NCI-H460 (cell line): ENCODE measurements at places on chromosomes 3 and 15.

- DNase-seq, result no peak
Measured at GRCh38 chr15:64110950-64111678, 15.3 kb downstream of the SNX1 start.

GRCh38 chr3:132660811-132661070, 612 bp downstream of the UBA5 start:
- DNase-seq, result no peak

DNA sequence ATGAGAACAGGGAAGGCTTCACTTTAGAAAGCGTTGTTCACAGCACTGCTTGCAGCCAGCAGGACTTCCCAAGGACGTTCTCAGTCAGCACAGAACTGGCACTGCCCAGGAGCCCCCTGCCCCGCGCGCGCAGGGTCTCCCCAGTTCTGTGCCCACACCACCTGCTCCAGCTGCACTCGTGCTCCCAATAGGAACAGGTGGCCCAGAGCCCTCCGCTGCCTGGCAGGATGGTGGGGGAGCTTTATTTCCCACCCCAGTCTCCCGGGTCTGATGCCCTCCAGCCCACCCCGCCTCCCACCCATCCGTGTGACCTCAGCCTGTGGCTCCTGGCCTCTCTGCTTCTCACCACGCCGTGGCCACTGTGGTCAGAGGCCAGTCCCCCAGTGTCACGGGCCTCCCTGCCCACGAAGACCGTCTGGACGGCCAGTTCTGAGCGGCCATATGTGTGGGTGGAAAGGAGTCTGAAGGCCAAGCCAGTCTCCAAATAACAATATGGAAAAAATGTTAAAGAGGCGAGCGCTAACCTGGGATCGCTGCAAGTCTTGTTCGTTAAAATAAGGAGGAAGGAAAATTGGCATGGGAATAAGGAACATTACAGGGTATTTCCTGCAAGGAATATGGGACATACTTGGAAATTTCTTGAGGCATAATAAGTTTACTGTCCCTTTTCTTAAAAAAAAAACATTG, 54.6 kb upstream of the PCSK6 start:
- DNase-seq, result no peak

DNA sequence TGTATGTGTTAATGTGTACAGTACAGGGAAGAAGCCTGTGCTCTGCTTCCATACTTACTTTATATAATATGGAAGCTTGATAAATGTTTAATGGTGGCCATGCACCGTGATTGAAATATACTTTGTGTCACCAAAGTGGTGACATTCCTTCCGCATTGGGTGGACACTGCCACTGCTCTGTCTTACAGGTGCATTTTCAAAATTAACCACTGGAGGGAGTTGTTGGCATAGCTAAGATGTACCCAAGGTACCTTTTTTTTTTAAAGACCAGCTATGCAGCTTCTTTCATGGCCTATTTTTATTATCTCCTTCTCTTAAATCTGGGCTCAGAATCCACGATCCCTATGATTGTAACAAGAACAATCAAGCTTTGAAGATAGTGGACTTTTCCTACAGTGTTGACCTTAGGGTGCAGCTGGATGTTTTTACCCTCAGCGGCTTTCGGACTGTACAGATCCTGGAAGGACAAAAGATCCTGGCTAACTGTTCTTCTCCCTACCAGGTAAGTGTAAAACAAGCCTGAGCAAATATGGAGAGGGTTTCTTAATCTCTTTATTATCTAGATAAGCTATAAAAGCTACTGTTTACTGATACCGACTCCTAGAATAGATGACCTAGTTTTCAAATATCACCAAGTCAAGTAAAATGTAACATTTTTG, 21.6 kb upstream of the PAK6 start:
- peak; percentile 73 for DNase-seq

DNA sequence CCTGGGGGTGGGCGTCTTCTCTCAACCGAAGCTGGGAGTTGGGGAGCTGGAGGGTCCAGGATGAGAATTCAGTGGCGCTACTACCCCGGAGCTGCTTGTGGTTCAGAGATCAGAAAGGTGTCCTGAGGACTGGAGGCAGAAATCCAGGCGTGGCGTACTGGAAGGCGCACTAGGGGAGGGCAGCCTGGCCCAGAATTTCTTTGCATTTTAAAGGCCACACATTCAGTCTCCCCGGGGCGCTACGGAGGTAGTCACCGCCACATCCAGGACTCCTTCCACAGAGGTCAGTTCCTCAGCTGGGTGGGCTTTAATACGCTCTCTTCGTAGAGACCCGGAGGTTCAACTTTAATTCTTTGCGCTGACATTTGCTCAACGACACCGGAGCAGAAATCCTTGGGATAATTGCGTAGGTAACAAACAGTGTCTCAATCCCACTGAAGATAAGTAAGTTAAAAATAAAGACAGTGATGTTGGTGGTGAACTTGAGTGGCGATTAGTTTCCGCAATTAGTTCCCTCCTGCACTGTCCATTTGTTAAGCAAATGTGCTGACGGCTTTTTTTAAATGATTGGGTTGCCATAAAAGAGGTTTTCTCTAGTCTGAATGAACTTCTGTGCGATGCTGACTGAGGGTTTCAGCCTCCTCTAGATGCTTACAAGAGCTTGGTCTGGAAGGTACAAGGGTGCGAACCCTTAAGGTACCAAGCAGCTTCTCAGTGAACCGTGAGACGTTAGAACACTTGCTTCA, 535 bp downstream of the MCTP2 start:
- DNase-seq, result no peak

GRCh38 chr15:99441444-99441800, 124.4 kb upstream of the MEF2A start:
- no peak for DNase-seq

- DNase-seq, result no peak
Measured at GRCh38 chr3:133464573-133464972, 64.7 kb downstream of the BFSP2 start.

- DNase-seq, result no peak
Measured at GRCh38 chr15:52258461-52258860, 37.1 kb downstream of the MYO5C start.

DNA sequence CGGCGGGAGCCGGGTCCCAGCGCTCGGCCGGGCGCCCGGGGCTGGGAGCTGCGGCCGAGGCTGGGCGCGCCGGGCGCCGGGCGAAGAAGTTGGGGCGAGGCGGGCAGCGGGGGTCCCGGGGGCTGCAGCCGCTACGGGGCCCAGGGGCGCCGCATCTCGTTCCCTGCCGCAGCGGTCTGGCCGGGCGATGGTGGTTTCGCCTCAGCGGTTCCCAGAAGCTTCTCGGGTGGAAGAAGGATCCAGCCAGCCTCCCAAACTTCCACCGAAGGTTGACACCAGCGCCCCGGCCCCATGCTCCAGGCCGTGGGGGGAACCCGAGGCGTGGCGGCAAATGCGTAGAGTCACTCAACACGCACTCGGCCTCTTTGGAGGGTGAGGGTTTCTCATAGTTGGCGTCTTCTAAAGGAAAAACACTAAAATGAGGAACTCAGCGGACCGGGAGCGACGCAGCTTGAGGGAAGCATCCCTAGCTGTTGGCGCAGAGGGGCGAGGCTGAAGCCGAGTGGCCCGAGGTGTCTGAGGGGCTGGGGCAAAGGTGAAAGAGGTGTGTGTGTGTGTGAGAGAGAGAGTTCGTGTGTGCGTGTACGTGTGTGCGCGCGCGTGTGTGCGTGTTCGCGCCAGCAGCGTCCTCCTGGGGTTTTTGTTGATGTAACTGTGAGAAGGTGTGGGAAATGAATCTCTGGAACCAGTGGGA, 940 bp downstream of the BOC start:
- DNase-seq, result no peak

- no peak for DNase-seq
Measured at GRCh38 chr3:138511945-138512344, 77.5 kb downstream of the ESYT3 start.

GRCh38 chr3:6250167-6250566, 610.7 kb upstream of the GRM7 start:
- no peak for DNase-seq

DNA sequence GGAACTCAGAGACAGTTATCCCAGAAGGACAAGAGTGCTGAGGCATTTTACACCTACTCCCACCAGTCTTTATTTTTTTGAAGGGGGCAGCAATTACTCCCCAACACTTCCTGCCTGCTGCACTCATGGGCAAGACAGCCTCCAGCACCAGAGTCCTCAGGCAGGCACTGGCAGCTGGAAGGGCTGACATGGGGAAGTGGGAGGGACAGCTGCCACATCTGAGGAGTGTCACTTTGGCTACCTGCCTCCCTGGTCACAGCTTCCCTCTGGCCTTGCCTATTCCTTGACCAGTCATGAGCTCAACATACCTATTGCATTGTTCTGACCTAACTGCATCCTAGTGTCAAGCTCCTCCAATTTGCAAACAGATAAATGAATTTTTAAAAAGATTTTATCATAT, 10.2 kb upstream of the LACTB start:
- no peak for DNase-seq

DNA sequence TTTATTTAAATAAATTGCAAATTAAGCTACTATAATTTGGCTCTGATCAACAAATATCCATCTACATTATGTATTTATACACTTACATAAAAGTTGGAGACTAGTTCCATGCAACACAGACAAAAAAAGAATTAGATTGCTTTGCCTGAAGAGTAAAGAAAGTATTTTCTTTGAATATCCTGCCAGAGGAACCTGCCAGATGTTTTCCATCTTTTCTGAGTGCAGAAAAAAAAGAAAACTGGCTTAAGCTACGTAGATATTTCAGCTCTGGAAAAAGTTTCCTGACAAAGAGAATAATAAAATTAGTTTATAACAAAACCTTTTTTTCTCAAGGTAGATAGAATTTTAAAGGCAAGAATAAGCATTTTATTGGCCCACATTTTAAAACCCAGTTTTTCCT, 607.5 kb upstream of the NAALADL2 start:
- no peak for DNase-seq

DNA sequence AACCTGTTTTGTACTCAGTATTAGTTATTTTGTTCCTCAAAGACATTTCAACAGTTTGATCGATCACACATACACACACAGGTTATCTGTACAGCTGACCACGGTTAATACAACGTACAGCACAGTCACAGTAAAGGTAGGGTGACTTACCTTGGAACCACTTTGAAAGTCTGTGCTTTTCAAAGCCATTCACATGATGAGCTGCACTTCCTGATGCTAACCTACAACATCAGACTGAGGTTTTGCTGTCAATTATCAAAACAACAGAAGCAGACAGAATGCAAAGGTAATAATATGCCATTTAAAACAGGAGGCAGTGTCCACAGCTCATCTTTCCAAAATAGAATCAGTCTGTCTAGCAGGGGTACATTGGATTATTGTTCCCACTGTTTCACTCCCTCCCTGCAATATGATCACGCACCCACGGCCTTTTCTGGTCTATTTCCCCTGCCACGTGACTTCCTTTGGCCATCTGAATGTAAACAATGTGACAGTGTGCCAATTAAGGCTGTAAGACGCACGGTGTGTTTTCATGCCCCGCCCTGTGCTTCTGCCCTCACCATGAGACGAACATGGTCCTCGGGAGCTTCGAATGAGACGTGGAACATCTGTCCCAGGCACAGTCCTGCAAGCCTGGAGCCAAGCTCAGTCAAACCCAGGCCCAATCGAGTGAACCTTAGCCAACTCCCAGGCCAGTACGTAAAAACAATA, 102.4 kb downstream of the FMN1 start:
- DNase-seq, result no peak

GRCh38 chr3:5739949-5740348, 552.4 kb downstream of the EDEM1 start:
- DNase-seq, result no peak

- no peak for DNase-seq
Measured at GRCh38 chr15:65060641-65061397, 7.0 kb downstream of the RASL12 start.

GRCh38 chr3:185207481-185207880, 46.4 kb downstream of the EHHADH start:
- DNase-seq, result no peak

DNA sequence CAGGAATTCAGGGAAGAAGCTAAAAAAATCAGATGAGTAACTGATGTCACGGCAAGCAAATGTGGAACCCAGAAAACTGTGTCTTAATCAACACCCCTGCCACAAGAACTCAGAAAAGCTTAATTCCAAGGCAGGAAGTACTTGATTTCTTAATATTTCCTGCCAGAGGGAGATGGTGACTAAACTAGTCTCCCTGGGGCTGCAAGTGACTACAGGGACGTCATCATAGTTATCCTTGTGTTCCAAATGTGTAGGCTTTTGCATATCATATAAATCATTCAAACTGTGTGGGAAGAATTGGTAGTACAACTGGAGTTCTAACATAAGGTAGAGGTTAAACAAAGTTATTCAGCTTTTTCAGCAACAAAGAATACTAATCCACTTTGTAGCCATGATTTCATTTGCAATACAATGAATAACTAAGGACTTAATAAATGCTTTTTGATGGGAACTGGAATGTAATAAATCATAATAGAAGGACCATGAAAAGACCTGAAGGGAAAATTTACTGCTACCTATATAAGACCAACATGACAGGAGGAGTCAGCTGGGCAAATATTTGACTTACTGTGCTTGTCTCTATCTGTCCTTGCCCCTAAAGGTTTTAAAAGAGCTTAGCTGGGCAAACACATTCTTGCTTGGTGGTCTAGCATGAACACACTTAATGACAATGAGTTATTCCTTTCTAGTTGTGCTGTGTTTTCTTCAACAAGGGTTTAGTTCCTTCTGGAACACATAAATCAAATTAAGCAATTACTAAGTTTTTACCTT, 76.0 kb upstream of the NECTIN3 start:
- DNase-seq, result no peak

GRCh38 chr3:60333710-60334109, 917.5 kb downstream of the FHIT start:
- DNase-seq, result no peak

DNA sequence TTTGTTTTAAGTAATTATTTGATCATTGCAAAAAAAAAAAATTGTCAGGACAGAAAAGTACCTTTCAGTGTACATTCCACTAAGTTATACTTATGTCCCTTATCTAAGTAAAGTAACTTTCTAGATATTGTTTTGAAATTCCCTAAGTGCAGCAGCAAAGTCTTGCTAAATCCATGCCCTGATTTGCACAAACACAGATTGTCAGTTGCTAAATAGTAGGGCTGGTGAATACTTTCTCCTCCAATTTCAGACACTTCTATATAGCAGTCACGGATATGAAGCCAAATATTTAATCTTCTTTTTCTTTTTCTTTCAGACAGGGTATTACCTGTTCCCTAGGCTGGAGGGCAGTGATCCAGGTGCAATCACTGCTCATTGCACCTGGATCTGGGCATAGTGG, 12.9 kb downstream of the LRRC2 start:
- DNase-seq, result no peak

DNA sequence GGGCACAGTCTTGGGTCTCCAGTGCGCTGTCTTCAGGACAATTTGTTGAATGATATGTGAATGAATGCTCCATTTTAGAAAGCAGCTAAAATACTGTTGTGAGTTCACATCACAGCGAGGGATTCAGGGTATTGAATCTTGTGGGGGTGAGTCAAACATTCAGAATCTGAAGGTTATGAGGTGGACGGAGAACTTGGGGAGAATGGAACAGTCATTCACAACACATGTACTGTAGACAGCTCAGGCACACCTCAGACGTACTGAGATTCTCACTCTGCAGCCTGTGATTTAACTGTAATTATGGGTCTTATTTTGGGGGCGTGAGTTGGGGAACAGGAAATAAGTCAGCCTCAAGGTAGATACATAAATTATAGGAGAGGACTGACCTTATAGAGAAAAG, 13.9 kb downstream of the CRYBG3 start:
- DNase-seq, result no peak

GRCh38 chr3:13579063-13579462, 30.1 kb downstream of the FBLN2 start:
- no peak for DNase-seq

GRCh38 chr3:148101061-148101460, 596.6 kb upstream of the AGTR1 start:
- no peak for DNase-seq
